Central memory CD8-positive, alpha-beta T cell (primary cell): ENCODE measurements at places on chromosomes 1 and 21.
A peak's percentile ranks its signal among the peaks of the same experiment; 100 is the strongest.

- no peaks in the 10 kb centered on the region for H3K36me3 ChIP-seq
- H3K4me1 ChIP-seq = no peaks in the 10 kb centered on the region
- DNase-seq = no peak
- H3K27me3 ChIP-seq = no peaks in the 10 kb centered on the region
- no peak within 1 kb of the TSS for H3K4me3 ChIP-seq
Measured at GRCh38 chr1:100178091-100178490, at the start of gene LRRC39. LRRC39 (minus strand) TSS chr1:100178256; CDS start chr1:100168516, 9,740 bp downstream.

DNA sequence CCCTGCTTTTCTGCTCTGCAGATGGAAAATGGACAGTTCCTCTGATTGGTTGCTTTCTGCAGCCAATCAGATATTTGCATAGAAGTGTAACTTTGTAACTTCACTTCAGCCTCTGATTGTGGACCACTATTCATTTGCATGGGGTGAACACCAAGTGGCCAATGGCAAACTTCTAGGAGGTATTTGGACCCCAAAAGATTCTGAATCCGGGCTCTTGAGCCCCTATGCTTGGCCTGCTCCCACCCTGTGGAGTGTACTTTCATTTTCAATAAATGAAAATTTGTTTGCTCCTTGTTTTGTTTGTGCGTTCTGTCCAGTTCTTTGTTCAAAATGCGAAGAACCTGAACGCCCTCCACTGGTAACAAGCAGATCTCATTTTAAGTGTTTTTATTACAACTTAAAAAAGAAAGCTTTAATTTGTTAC lies 6.4 kb upstream of the GSTM4 start:
- H3K36me3 ChIP-seq = no peaks in the 10 kb centered on the region
- H3K4me1 ChIP-seq = no peaks in the 10 kb centered on the region
- no peak for DNase-seq
- H3K27ac ChIP-seq = no peak overlapping the region
- peaks cover 17% of the 10 kb centered on the region for H3K27me3 ChIP-seq

- H3K27me3 ChIP-seq = no peaks in the 10 kb centered on the region
- peak overlapping the region; percentile 93 for H3K27ac ChIP-seq
- peaks cover 1% of the 10 kb centered on the region for H3K36me3 ChIP-seq
- H3K4me1 ChIP-seq = peaks cover 17% of the 10 kb centered on the region
- DNase-seq = no peak
- H3K4me3 ChIP-seq = no peak overlapping the region
Measured at GRCh38 chr1:212567638-212568037, 40.9 kb upstream of the ATF3 start.

- no peaks in the 10 kb centered on the region for H3K27me3 ChIP-seq
- no peak for DNase-seq
- H3K36me3 ChIP-seq = peaks cover 28% of the 10 kb centered on the region
Measured at GRCh38 chr1:9703165-9703509, 51.6 kb downstream of the PIK3CD start.

GRCh38 chr1:201219481-201220387 lies 29.1 kb downstream of the IGFN1 start:
- H3K4me1 ChIP-seq = no peaks in the 10 kb centered on the region
- no peak for DNase-seq
- H3K4me3 ChIP-seq = no peak overlapping the region
- no peaks in the 10 kb centered on the region for H3K36me3 ChIP-seq
- no peaks in the 10 kb centered on the region for H3K27me3 ChIP-seq

DNA sequence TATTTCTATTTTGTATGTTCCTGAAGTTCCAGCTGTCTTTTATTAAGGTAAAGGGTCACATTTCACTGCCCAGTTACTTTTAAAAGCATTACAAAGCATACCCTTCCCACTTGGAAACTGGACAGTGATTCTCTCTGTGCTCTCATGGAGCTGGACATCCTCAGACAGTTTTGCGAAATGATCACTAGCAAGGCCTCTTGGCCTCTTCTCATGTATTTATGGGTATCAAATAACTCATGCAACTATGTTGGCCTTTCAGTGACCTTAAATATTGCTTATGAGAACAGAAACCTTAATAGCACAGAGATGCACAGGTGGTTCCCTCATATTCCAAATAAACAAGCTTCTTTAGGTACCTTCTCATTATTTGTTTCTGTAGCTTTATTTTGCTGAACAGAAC lies 7.9 kb upstream of the AMPD1 start:
- no peaks in the 10 kb centered on the region for H3K4me1 ChIP-seq
- no peaks in the 10 kb centered on the region for H3K27me3 ChIP-seq
- H3K4me3 ChIP-seq = no peak overlapping the region
- no peak overlapping the region for H3K27ac ChIP-seq

- H3K36me3 ChIP-seq = no peaks in the 10 kb centered on the region
- H3K27me3 ChIP-seq = no peaks in the 10 kb centered on the region
- no peak for DNase-seq
- no peak overlapping the region for H3K4me3 ChIP-seq
- H3K27ac ChIP-seq = no peak overlapping the region
- H3K4me1 ChIP-seq = peaks cover 16% of the 10 kb centered on the region
Measured at GRCh38 chr1:172626845-172627244, 32.1 kb upstream of the FASLG start.

- H3K27ac ChIP-seq = peak overlapping the region; percentile 98
- peak overlapping the region; percentile 88 for H3K4me3 ChIP-seq
- no peaks in the 10 kb centered on the region for H3K27me3 ChIP-seq
- H3K4me1 ChIP-seq = peaks cover 62% of the 10 kb centered on the region
- peaks cover 18% of the 10 kb centered on the region for H3K36me3 ChIP-seq
- DNase-seq = no peak
Measured at GRCh38 chr1:156750191-156750672, 1.2 kb downstream of the HDGF start.

GRCh38 chr1:151885479-151885878 lies 23.8 kb downstream of the THEM4 start:
- no peak for DNase-seq
- no peaks in the 10 kb centered on the region for H3K27me3 ChIP-seq
- H3K27ac ChIP-seq = no peak overlapping the region
- H3K4me1 ChIP-seq = peaks cover 6% of the 10 kb centered on the region
- H3K36me3 ChIP-seq = peaks cover 8% of the 10 kb centered on the region
- H3K4me3 ChIP-seq = no peak overlapping the region

DNA sequence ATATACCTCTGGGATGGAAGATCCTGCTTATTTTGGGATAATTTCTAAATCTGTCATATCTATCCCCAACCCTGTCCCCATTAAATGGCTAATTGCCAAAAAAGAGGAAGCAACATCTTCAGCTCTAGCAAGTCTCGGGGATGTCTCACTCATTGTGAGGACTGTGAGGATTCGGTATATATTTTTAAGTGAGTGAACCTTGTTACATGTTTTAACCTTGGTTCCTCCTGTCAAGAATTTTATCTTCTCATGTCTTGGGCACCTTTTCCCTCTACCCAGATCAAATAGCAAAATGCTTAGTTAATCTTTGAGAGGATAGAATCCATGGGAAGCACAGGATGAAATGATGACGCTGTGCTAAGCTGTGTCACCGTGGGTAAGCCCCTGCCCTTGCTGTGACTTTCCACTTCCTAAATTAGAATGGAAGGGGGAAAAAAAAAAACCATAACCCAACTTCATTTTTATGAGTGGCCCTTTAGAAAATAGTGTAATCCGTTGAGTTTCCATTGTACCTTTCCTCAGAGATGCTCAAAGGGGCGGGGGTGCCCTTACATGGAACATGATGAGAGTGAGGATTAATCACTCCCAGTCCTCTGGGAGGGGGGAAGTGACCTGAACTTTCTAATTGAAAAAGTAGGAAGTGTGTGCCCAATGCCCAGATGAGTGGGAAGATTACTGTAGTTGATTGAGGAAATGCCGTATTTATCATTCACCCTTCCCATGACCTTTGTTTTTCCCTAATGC lies 7.6 kb downstream of the ATP1A1 start:
- H3K27me3 ChIP-seq = no peaks in the 10 kb centered on the region
- H3K4me1 ChIP-seq = peaks cover 73% of the 10 kb centered on the region
- H3K4me3 ChIP-seq = no peak overlapping the region
- H3K27ac ChIP-seq = peak overlapping the region; percentile 41
- no peak for DNase-seq

DNA sequence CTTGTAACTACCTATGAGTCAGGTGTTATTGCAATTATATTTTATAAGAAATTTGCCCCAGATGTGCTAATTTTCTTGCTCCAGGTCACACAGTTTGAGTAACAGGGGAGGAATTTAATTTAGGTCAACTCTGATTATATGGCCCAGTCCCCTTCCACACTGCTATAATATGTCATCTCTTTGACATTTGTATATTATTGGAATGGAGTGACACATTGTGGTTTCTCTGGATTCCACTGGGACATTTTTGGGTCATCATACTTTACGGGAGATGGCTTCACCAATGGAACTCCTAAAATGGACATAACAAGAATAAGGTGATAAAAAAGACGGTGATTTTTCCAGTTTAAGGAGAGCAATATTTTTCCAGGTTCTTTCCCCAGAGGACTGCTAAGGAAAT lies 191.2 kb downstream of the DISC1 start:
- no peak for DNase-seq
- no peaks in the 10 kb centered on the region for H3K4me1 ChIP-seq
- no peak overlapping the region for H3K27ac ChIP-seq
- H3K27me3 ChIP-seq = peaks cover 9% of the 10 kb centered on the region
- peaks cover 1% of the 10 kb centered on the region for H3K36me3 ChIP-seq
- no peak overlapping the region for H3K4me3 ChIP-seq

GRCh38 chr1:206717674-206717989 lies 32.9 kb downstream of the MAPKAPK2 start:
- H3K4me3 ChIP-seq = peak overlapping the region; percentile 9
- peak overlapping the region; percentile 100 for H3K27ac ChIP-seq
- H3K4me1 ChIP-seq = peaks cover 81% of the 10 kb centered on the region

DNA sequence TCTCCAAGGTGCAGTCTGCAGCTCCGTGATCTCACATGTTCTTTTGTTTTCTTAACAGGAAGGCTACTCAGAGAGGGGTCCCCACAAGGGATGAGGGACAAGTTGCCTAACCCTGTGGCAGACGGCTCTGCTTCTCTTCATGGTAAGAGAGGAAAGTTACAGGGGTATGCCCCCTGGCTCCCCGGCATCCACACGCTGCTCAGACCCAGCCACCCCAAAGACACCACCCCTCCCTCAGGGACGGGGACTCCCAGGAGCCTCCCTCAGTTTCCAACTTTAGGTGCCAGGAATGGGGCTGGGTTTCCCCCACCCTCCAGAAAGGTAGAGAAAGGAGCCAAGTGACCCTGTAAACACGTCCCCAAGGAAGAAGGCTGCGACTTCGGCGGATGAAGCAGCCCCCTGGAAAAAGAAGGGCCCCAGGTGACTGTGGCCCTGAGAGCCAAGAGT lies 19.7 kb downstream of the OPTC start:
- H3K4me3 ChIP-seq = no peak overlapping the region
- no peak overlapping the region for H3K27ac ChIP-seq
- DNase-seq = no peak
- H3K36me3 ChIP-seq = no peaks in the 10 kb centered on the region

DNA sequence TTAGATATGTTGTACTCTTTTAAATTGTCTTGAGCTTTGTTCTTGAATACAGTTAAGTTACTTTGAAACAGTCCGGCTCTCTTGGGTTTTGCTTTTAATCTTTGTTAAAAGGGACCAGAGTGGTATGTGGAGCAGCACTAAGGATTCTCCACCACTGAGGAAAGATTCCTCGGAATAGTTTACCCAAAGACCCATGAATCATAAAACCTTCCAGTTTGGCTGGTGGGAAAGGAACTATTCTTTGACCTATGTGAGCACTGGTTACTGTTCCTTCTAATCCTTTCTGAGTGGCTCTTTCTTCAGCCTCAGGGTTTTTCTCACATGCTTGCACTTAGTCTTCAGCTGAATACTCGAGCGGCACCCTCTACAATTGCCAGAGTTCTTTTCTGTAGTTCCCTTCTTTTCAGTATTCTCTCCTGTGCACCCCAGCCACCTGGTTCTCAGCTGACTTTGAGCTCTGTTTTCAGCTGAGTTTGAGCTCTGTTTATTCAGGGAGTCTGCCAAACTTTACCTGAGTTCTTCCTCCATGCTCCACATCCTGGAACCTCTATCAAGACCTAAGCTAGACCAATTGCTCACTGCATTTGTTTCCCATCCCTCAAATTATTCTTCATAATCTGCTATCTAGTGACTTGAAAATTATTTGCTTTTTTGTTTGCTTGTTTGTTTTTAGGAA lies 253.8 kb upstream of the PLXNA2 start:
- no peaks in the 10 kb centered on the region for H3K36me3 ChIP-seq
- no peak overlapping the region for H3K27ac ChIP-seq
- no peak for DNase-seq

DNA sequence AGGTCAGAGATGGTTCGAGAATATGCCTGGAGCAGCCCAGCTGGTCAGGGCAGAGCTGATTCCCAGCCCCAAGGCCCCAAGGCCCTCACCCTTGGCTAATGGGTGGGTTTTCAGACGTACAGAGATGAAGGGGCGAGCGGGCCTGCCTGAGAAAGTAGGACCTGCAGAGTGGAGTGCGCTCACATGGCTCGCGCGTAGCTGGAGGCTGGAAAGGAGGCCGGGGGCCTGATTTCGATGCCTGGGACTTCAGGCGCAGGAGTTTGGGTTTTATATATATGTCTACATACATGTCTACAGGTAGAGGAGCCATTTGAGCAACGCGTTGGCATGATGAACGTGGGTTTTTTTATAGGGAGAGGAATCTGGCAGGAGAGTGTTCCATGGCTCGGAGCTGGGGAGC lies 8.9 kb downstream of the COQ8A start:
- H3K4me1 ChIP-seq = peaks cover 44% of the 10 kb centered on the region
- H3K27ac ChIP-seq = no peak overlapping the region
- no peak overlapping the region for H3K4me3 ChIP-seq
- DNase-seq = no peak

GRCh38 chr1:184646824-184647223 lies 107.8 kb downstream of the EDEM3 start:
- H3K4me3 ChIP-seq = no peak overlapping the region
- H3K36me3 ChIP-seq = peaks cover 2% of the 10 kb centered on the region
- H3K27me3 ChIP-seq = peaks cover 29% of the 10 kb centered on the region
- DNase-seq = no peak
- no peak overlapping the region for H3K27ac ChIP-seq

GRCh38 chr1:204733289-204733688 lies 47.8 kb upstream of the LRRN2 start:
- H3K4me3 ChIP-seq = no peak overlapping the region
- H3K36me3 ChIP-seq = no peaks in the 10 kb centered on the region
- no peak overlapping the region for H3K27ac ChIP-seq

DNA sequence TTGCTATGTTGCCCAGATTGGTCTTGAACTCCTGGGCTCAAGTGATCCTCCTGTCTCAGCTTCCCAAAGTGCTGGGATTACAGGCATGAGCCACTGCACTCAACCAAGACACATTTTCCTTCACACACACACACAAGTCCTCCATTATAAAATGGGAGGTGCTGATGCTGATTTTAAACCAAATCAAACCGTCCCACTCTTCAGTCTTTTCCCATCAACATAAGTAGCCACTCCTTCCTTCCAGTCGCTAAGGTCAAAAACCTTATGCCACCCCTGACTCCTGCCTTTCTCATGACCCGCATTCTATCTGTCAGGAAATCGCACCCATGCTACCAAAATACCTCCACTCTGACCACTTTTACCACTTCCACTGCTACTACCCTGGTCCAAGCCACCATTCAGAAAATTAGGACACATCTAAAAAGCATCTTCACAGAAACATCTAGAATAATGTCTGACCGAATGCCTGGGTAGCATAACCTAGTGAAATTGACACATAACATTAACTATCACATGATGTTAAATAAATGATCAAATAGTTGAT lies 28.0 kb upstream of the IFNGR2 start:
- peaks cover 26% of the 10 kb centered on the region for H3K27me3 ChIP-seq
- peaks cover 2% of the 10 kb centered on the region for H3K36me3 ChIP-seq
- DNase-seq = no peak
- H3K4me3 ChIP-seq = no peak overlapping the region
- H3K4me1 ChIP-seq = peaks cover 11% of the 10 kb centered on the region

GRCh38 chr1:117567435-117567834 lies 38.4 kb upstream of the TENT5C start:
- H3K4me1 ChIP-seq = peaks cover 8% of the 10 kb centered on the region
- H3K36me3 ChIP-seq = peaks cover 2% of the 10 kb centered on the region
- H3K27me3 ChIP-seq = no peaks in the 10 kb centered on the region
- H3K27ac ChIP-seq = no peak overlapping the region
- no peak overlapping the region for H3K4me3 ChIP-seq
